HS-27A (cell line): ENCODE measurements at places on chromosomes 16 and 17.

GRCh38 chr17:76440751-76441362 is 12.1 kb downstream of the UBE2O start:
- no peak for DNase-seq

DNA sequence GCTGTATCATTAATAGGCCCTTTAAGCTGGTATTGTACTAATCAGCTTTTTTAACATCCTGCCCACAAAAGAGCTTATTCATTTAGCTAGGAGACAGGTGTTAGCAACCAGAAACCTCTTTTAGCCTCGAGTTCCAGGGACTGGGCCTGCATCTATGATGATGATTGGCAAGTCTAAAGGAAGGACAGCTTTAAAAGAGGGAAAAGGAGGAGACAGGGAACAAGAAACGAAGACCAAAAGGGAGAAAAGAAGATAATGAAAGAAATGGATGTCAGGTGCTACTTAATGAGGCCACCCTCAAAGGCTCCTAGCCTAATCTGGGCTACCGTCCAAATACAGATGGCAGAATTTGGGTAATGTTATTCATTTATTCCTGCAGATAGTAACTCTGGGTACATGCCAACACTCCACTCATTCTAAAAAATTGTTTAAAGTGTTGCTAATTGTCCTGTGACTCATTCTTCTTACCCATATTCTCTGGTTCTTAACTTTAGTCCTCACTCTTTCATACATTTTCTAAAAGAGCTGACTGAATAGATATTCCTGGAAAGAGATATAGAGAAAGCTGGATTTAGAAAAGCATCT is 18.7 kb upstream of the RFFL start:
- DNase-seq, result peak; percentile 56

DNA sequence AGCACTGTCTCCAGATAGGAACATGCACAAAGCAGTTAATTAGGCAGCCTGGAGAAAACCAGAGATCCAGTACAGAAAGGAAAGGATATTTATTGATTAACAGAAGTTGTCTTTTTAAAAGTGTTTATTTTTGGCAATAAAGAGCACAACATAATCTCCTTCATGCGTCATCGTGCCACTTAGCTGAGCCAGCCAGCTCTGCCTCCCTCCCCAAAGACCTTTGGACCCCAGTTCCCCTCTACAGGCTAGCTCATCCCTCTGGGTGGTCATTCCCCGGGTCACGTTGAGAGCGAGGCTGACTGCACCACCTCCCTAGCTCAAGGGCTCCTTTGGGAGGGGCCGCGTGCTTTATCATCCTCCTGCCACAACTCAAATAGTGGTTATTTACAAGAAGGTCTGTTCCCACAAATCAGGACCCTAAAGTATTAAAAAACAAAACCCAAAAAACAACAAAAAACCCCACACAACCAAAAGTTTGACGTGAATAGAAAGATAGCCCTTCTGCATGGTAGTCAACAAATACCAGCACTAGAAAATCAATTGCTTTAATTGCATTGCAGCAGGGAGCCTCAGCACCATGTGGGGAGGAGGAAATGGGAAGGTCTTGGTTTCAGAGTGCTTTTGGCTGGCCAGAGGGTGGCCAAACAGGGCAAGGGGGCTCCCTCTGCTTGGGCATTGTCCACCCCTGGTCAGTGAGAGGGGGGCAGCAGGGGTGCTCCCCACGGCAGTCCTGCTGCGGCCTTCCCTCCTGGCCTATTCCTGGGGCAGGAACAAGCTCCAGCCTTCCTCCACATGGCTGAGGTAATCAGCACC is 9.6 kb downstream of the POLR2C start:
- DNase-seq, result no peak

- no peak for DNase-seq
Measured at GRCh38 chr17:39517224-39517623, 55.9 kb downstream of the CDK12 start.

DNA sequence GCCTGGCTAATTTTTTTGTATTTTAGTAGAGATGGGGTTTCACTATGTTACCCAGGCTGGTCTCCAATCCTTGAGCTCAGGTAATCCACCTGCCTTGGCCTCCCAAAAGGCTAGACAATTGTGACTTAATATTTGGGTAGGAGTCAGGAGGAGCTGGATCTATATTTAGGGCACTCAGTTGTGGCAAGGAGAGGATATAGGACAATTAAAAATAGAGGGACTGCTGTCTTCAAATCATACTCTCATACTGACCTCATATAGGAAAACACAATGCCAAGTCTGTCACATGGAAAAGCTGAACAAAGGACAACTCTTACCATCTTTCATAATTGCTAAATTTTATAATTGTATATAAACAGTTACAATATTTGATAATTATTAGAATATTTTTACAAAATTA is 17.1 kb downstream of the IRX3 start:
- no peak for DNase-seq

DNA sequence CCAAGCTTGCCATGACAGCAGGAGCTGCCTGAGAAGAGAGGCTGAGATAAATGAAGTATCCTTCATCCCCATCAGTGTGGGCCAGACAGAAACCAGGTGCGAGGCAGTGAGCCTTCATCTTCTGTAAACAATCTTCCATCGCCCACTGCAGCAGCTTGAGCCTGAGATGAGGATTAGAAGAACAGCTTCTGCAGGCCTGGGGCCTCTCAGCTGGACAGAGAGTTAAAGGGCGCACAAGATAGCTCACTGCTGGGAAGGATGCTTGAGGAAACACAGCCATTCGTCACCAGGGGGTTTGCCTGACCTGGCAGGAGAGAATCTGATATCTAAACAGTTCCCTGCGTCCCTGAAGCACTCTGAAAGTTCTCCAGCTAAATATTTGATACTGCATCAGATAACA is 27.1 kb downstream of the HOXB1 start:
- no peak for DNase-seq

DNA sequence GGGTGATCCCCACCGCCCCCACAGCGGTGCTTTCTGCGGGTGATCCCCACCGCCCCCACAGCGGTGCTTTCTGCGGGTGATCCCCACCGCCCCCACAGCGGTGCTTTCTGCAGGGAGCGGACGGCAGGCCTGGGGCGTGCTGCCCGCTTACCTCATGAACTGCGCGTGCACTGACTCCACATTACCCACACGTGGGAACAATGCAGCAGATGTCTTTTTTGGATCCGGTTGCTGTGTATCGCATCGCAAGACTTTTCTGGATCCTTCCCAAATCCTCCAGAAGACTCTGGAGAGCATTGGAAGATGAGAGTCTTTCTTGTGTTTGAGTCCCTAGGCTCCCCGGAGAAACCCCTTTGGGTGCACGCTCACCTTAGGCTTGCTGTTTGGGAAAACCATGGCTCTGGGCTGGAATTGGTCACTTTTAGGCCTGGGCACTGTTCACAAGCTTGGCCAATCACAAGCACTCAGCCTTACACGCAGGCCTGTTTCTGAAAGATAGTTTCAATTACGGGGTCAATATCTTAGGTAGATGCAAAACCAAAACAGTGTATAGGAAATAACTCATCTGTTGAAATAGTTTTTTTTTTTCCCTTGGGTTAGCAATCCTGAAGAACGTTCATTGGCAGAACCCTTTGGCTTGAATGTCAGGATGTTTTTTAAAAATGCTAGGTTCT is 201.8 kb downstream of the RPTOR start:
- no peak for DNase-seq

- DNase-seq, result no peak
Measured at GRCh38 chr16:35711435-35711834, 2252.0 kb downstream of the TP53TG3F start.

DNA sequence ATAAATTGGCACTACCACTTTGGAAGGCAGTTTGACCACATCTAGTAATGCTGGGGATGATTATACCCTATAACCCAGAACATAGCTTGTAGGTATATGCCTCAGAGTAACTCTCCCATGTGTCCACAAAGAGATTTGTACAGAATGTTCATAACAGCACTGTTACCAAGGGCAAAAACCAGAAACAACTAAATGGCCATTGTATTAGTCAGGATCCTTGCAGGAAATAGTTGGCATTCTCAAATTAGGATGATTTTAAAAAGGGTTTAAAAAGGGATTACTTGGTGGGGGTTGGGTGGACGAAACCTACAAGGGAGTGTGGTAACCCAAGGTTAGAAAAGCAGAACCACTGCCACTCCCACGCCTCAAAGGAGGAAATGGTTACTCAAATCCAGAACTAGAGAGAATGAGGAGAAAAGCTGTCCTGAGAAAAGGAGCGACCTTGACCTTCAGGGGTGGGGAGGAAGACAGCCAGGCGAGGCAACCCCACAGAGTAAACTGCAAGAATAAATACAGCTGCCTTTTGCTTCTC is 2.1 kb downstream of the CPPED1 start:
- peak; percentile 84 for DNase-seq

GRCh38 chr16:66455970-66456369 is 28.9 kb downstream of the BEAN1 start:
- no peak for DNase-seq

DNA sequence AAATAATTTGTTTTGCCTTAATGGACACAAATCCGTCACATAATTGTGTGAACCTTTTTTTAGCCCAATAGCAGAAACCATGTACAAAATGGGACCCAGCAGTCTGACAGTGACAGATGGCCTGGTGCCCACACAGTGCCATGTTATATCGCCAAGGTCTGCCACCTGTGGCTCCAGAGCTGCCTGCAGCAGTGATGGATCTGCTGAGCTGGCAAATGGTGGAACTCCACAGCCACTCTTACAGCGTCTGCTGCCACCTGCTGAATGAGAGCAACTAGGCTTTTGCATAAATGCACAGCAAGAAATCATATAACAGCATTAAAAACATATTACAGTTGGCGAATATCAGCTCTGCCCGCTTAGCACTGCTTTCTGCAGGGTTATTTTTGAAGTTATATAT is 59.4 kb downstream of the NUP93 start:
- DNase-seq, result no peak

GRCh38 chr16:85370881-85371651 is 242.1 kb upstream of the GSE1 start:
- no peak for DNase-seq

GRCh38 chr16:53732296-53732929 is 28.5 kb downstream of the FTO start:
- no peak for DNase-seq

GRCh38 chr16:67726106-67727034 is 7.3 kb upstream of the GFOD2 start:
- no peak for DNase-seq

DNA sequence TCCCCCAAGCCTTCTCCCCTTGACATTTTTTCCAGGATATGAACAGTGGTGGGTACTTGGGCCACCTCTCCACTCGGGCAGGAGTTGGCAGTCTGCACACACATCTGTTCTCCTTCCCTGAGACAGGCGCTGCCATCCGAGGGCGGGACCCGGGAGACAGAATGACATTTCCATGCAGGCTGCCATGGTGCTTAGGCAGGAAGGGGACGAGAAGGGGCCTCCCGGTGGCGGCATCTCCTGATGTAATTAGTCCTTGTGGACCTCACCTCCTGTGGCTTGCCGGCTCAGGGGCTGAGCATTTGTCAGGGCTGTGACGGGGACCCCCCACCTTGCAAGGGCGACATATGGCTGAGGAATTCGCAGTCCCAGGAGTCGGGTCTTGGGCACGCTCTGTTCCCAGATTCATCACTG is 197.2 kb downstream of the FOXL1 start:
- DNase-seq, result no peak

DNA sequence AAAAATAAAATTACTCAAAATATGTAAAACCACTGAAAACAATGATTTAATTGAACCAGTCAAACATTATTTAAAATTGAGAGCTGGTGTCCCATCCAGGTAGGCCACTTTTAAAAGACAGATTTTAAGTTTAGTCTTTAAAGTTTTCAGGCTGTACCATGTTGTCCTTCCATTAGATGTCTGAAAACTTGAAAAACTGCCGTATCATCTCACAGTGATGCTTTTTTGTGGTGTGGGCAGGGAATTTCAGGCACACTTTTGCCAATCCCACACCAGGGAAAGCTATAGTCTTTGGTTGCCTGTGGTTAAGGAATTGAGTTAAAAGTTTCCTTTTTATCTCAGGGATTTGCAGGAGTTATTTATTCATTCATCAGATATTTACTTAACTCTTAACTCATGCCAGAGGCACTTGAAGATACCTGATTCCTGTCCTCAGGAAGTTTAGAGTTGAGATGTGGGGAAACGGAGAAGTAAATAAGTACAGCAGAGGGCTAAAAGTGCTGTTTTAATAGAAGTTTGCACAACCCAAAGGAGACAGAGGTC is 3.2 kb downstream of the SNTB2 start:
- DNase-seq, result no peak

- DNase-seq, result no peak
Measured at GRCh38 chr17:15931394-15931793, 13.5 kb upstream of the ADORA2B start.

DNA sequence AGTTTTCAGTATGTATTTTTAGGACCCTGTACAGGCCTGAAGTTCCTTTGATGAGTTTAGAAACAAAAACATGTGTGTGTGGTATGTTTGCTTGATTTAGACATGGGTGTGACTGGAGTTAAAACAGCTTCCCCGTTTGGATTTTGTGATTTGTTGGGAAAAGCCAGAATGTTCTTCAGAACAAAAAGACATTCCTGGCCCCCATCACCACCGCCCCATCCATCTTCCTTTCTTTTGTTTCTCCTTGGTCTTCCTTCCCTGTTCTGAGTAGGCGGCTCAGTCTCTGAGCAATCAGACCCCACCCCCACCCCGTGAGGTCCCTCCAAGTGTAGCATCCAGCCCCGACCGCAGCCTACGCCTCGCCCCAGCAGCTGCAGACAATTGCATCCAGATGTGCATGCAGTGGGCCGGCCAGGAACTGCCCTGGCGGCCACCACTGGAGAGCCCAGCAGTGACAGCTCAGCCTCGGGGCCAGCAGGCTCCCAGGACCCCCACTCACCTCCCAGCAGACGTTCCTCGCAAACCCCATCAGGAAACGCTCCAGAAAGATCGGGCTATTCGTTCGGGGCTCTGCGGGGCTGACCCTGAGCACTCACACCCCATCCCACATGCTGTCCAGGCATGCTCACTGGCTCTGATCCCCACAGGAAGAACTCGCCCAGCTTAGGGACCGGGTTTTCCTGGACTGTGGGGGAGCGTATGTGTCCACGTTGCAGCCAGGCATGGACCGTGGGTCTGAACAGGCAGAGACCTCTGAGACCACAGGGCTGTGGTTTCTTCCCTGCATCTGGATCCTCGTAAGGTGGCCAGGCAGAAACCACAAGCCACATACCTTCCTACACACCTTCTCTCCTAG is 99.8 kb upstream of the CDH5 start:
- no peak for DNase-seq

GRCh38 chr16:46812781-46813540 is 18.0 kb downstream of the C16orf87 start:
- no peak for DNase-seq

GRCh38 chr17:28272166-28272565 is 46.8 kb upstream of the TMEM97 start:
- no peak for DNase-seq

DNA sequence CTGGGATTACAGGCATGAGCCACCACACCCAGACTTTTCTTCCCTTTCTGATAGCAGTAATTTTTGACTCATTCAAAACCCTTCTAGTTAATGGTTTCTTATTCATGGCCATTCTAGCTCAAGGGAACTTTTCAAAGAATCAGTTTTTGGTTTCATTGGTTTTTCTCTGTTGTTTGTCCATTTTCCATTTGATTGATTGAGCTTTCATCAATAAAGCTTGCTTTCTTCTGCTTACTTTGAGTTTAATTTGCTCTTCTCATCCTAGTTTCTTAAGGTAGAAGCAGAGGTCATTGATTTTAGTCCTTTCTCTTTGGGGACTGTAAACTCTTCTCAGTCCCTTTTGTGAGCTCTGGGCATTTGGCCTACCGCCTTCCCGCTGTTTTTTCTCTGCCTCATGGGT is 82.0 kb upstream of the CHMP6 start:
- no peak for DNase-seq
